ENCODE measurements at places on chromosomes 11 and 22.

DNA sequence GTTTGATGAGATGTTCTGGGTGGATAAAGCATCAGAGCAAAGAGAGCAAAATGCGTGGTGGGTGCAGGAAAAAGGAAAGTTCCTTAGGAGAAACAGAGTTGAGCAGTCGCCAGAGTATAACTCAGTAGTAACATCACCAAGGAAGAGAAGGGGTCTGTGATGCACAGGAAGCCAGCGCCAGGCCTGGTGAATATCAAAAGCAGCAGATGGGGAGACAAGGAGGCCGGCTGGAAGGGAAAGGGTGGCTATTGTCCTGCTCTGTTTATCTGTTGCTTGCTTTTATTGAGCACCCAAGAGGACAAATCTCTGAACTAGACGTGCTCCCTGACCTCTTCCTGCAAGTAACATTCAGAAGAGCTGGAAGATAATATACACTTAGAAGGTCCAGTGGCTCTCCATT is 52.7 kb upstream of the GRAMD1B start:
- H3K36me3 ChIP-seq, result no peaks in the 10 kb centered on the region
- no peaks in the 10 kb centered on the region for H3K27me3 ChIP-seq
- DNase-seq, result no peak
- no peak overlapping the region for H3K27ac ChIP-seq

DNA sequence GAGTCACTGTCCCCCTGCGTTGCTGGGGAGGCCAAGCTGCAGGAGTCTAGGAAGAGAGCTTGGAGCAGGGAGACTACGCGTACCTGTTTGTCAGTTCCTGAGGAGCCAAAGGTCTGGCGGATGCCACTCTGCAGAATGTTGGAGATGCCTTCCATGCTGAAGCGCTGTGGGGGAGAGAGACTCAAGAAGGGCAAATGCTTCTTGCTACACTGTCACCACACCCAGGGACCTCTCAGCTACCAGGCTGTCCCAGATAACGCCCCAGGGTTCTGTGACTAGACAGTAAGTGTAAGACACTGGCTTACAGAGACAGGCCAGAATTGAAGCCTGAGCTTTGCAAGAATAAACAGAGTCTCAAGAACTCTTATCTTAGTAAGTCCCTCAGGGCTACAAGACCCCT is 42.0 kb downstream of the FEZ1 start:
- no peak overlapping the region for H3K4me3 ChIP-seq
- no peak overlapping the region for H3K27ac ChIP-seq
- H3K36me3 ChIP-seq, result peaks cover 8% of the 10 kb centered on the region
- peaks cover 13% of the 10 kb centered on the region for H3K4me1 ChIP-seq

GRCh38 chr11:130908770-130909625 is 7.3 kb downstream of the SNX19 start:
- H3K27ac ChIP-seq, result no peak overlapping the region
- DNase-seq, result no peak
- H3K4me1 ChIP-seq, result no peaks in the 10 kb centered on the region
- H3K4me3 ChIP-seq, result no peak overlapping the region

GRCh38 chr11:106399076-106399511 is 321.6 kb downstream of the AASDHPPT start:
- H3K27ac ChIP-seq, result no peak overlapping the region
- H3K36me3 ChIP-seq, result no peaks in the 10 kb centered on the region
- peaks cover 4% of the 10 kb centered on the region for H3K4me1 ChIP-seq
- no peak overlapping the region for H3K4me3 ChIP-seq

DNA sequence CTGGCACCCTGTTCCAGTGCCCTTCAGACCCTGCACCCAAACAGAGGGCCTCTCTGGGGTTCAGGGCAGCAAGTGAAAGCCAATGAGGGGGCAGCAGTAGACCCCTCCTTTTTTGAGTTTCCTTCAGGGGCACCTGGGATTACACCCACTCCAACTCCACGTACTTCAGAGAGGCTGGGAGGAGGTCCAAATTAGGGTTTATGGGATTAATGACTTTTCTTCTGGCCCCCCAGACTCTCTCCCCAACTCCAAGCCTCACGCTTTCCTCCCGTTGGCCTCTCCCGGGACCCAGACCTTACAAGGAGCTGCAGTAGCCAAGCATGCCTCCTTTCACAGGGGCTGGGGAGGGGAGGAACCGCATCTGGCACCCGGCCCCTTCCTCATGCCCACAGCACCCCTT is 101.7 kb downstream of the NECTIN1 start:
- H3K4me3 ChIP-seq, result no peak overlapping the region
- DNase-seq, result no peak
- peaks cover 42% of the 10 kb centered on the region for H3K4me1 ChIP-seq
- H3K27me3 ChIP-seq, result no peaks in the 10 kb centered on the region
- H3K36me3 ChIP-seq, result no peaks in the 10 kb centered on the region

- H3K4me1 ChIP-seq, result peaks cover 20% of the 10 kb centered on the region
- no peak for DNase-seq
- no peak overlapping the region for H3K27ac ChIP-seq
- H3K36me3 ChIP-seq, result no peaks in the 10 kb centered on the region
Measured at GRCh38 chr11:117814204-117814765, 10.3 kb downstream of the FXYD2 start.

DNA sequence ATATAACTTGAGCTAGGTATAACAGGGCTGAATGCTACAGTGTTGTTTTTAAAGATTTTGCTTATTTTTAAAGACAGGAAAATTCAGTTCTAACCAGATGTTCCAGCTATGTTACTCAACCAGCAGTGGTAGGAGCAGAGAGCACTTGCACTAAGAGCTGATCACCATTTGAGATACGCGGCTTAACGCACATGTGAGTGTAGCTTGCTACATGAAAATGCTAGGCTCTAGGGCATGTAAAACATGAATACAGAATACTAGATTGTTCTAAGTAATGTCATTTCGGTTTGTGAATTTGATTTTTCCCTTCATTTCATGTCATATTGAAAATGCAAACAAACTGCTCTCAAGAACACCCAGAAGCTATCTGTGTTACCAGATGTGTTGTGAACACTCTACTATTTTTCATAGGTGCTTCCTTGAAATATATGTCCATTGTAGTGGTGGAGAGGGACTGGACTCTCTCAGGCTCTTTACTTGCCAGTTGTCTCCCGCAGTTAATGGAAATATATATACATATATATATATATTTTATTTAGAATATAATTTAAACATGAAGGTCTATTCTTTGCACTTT is 10.8 kb upstream of the TECTA start:
- no peak for DNase-seq
- H3K4me1 ChIP-seq, result no peaks in the 10 kb centered on the region
- H3K4me3 ChIP-seq, result no peak overlapping the region

DNA sequence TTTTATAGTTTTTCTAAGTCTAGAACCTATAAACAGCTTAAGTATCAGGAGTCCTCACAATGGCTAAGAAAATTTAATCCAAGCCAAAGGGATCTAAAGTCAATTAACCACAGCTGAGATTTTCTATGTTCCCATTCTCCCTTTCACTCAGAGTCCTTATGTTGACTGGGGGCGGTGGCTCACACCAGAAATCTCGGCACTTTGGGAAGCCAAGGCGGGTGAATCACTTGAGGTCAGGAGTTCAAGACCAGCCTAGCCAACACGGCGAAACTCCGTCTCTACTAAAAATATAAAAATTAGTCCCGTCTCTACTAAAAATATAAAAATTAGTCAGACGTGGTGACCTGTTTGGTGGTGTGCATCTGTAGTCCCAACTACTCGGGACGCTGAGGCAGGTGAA is 6.9 kb downstream of the RDX start:
- peaks cover 15% of the 10 kb centered on the region for H3K36me3 ChIP-seq
- H3K27me3 ChIP-seq, result no peaks in the 10 kb centered on the region
- no peak overlapping the region for H3K27ac ChIP-seq
- H3K4me3 ChIP-seq, result no peak overlapping the region

DNA sequence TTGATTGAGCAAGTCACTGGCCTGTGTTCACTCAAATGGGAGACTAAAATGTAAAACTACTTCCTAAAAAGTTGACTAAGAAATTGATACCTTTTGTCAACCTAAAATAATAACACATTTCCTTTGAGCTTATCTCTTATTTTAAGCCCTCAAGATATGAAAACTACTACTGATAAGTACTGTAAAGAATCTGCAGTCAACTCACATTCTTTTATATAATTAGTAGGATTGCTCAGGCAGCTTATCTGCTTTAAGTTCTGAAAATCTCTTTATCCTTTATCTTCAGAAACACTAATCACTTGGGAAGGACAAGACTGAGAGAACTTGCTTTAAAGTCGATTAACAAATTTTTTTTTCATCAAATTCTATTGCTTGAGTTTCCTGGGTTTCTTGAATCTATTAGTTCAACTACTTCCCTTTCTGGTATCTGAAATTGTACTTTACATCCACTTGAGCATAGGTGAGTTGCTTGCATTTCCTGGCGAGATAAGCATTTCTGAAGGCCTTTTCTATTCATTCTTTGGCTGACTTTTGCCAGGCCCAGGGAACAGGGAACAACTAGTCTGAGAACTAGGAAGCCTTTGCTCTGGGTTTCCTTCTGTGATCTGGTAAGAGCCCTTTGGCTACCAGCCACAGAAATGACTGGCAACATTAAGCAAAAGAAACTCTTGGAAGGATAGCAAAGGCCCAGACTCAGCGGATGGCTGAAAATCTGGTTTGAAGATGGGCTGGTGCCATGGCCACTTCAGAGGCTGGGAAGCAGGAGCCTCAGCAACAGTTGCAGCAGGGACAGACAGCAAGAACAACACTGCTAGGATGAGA is 19.3 kb upstream of the CSRP3 start:
- H3K36me3 ChIP-seq, result peaks cover 4% of the 10 kb centered on the region
- no peak overlapping the region for H3K27ac ChIP-seq
- peaks cover 30% of the 10 kb centered on the region for H3K27me3 ChIP-seq
- DNase-seq, result no peak
- no peak overlapping the region for H3K4me3 ChIP-seq

GRCh38 chr22:20999350-21000206 is 2.3 kb downstream of the THAP7 start:
- peaks cover 47% of the 10 kb centered on the region for H3K36me3 ChIP-seq
- H3K27ac ChIP-seq, result no peak overlapping the region
- no peak for DNase-seq
- no peak overlapping the region for H3K4me3 ChIP-seq
- H3K4me1 ChIP-seq, result peaks cover 21% of the 10 kb centered on the region

DNA sequence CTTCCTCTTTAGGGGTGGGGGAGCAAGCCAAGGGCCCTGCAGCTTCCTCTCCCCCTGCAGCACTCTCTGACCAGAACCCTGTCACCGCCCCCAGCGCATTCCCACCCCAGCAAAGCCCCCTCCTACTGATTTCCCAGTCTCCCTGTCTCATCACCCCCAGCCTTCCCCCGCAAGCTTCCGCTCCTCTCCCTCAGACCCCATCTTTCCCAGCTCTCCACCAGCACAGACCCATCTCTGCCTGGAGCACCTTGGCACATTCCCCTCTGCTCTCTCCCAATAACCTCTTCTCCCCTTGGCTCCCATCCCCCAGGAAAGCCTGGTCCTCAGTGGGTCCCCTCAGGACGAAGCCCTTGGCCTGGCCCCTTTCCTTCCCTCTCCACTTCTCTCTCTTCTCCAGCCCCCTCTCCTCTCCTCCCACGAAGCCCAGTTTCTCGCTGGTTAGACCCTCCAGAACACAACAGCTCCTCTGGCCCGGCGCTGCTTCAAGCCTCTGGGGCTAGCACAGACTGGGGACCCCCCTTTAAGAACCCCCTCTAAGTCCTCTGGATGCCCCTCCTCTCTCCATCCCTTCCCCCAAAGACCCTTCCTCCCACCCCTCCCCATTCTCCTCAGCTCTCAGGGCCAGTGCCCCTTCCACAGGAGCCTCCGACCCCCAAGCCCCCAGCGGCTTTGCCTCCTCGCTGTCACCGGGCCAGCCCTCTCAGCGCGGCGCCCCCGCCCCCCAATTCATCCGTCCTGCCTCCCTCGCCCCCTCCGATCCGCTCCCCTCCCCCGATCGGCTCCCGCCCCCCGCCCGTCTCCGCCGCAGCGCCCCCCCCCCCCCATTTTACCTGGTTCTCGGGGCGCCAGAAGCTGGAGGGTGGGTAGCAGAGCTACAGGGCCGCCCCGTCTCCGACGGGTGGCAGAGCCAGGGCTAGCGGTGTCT is 594 bp downstream of the NRXN2 start:
- H3K4me3 ChIP-seq, result no peak overlapping the region
- H3K27ac ChIP-seq, result no peak overlapping the region
- no peaks in the 10 kb centered on the region for H3K36me3 ChIP-seq
- no peak for DNase-seq

GRCh38 chr11:11261629-11262028 is 91.4 kb downstream of the CSNK2A3 start:
- H3K27ac ChIP-seq, result no peak overlapping the region
- DNase-seq, result no peak
- peaks cover 1% of the 10 kb centered on the region for H3K4me1 ChIP-seq
- no peaks in the 10 kb centered on the region for H3K27me3 ChIP-seq

DNA sequence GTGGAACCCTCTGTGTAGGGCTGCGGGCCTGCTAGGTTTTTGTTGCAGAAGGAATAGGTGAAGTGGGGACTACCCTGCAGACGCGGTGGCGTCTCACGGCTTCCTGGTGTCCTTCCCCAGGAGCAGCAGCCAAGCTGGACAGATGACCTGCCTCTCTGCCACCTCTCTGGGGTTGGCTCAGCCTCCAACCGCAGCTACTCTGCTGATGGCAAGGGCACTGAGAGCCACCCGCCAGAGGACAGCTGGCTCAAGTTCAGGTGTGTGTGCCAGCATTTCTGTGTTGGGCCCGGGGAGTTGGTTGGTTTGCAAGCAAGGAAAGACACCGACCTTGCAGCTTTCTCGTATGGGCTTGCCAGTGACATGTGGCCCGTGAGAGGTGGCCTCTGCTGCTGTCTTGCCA is 15.3 kb downstream of the TAB1 start:
- H3K4me1 ChIP-seq, result no peaks in the 10 kb centered on the region
- H3K27ac ChIP-seq, result no peak overlapping the region
- peaks cover 36% of the 10 kb centered on the region for H3K36me3 ChIP-seq
- H3K27me3 ChIP-seq, result no peaks in the 10 kb centered on the region
- DNase-seq, result no peak
- no peak overlapping the region for H3K4me3 ChIP-seq

DNA sequence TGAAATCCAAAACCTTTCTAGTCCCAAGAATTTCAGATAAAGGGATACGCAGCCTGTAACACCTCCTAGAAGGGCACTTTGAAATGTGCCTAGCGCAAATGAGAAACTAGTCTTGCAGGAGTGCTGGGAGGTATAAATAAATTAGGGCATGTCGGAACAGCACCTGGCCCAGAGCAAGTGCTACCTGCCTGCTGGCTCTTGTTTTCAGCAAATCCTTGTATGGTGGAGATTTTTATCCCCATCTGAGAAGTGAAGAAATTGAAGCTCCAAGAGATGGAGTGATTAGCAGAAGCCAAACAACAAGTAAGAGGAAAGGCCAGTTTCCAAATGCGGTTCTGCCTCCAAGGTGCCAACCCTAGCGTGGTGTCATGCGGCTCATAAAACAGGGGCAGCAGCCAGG is 36.7 kb upstream of the TFIP11 start:
- H3K36me3 ChIP-seq, result no peaks in the 10 kb centered on the region
- no peak overlapping the region for H3K27ac ChIP-seq
- DNase-seq, result no peak
- no peak overlapping the region for H3K4me3 ChIP-seq

Data from neuronal stem cell (in vitro differentiated cells).